Fibroblast of villous mesenchyme (primary cell): ENCODE measurements at places on chromosomes 7 and 10. TPM values are rescaled to one million over a fixed set of nuclear protein-coding genes. Genes with fewer than 3 reads are reported as not detected.

Gene OR2A42
- under 0.01 TPM in 2 replicates for total RNA-seq

Gene ITIH2
- total RNA-seq = not detected in 2 replicates

Gene UFSP1
- 5.6 and 7.1 TPM in 2 replicates for total RNA-seq

Gene ZCCHC24
- total RNA-seq = 28.7 and 36.7 TPM in 2 replicates

Gene EFCAB10
- total RNA-seq = under 0.01 TPM in 1 of 2 replicates, not detected in the other

Gene IFIT1B
- under 0.01 TPM in 1 of 2 replicates, not detected in the other for total RNA-seq

Gene ASL
- 33.5 and 34.5 TPM in 2 replicates for total RNA-seq

Gene TPST1
- total RNA-seq = 131 TPM in 2 replicates

Gene GPR141
- 0.32 TPM in 1 of 2 replicates, not detected in the other for total RNA-seq

Gene ITPRID1
- not detected in 2 replicates for total RNA-seq

Gene COL13A1
- total RNA-seq = 3.5 and 5.8 TPM in 2 replicates

Gene TNPO3
- total RNA-seq = 55.4 and 60.9 TPM in 2 replicates

Gene ANKRD61
- not detected in 2 replicates for total RNA-seq

Gene TMEM140
- total RNA-seq = 3.5 and 5.2 TPM in 2 replicates

Gene PPP1R3A
- under 0.01 TPM in 1 of 2 replicates, not detected in the other for total RNA-seq

Gene SLC18A3
- under 0.01 TPM in 1 of 2 replicates, not detected in the other for total RNA-seq

Gene SH2D4B
- total RNA-seq = under 0.01 TPM in 1 of 2 replicates, not detected in the other

Gene TSPAN15
- 5.5 and 6.0 TPM in 2 replicates for total RNA-seq

Gene MOGAT3
- not detected in 2 replicates for total RNA-seq
